ENCODE measurements at places on chromosomes 16 and 17.

DNA sequence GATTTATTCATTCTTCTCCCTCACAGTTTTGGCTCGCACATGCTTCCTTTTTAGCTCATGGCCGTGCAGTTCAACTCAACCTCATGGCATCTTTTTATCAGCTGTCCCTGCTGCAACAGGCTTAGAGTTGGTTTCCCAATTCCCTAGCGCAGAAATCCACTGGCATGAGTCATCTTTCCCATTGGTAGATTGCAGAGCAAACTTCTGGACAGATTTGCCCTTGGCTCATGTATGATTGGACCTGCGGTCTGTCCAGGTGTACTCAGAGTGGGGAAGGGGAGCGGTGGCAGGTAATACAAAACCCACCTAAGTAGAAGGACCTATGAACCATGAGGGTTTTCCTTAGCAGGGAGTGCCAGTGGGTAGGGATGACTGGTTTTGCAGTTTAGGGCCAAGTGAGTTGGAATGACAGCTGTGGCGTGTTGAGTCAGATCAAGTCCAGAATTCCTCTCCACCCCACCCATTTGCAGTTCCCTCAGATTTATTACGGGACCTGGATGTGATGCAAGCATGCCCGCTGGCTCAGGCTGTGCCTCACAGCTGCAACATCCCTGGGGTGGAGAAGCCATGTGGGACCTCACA, 584.7 kb downstream of the WWOX start:
- DNase-seq: peak; percentile 86

- DNase-seq: no peak
Measured at GRCh38 chr16:78656887-78657286, 557.4 kb downstream of the WWOX start.

- DNase-seq: no peak
Measured at GRCh38 chr17:81502471-81503017, 10.1 kb downstream of the ACTG1 start.

DNA sequence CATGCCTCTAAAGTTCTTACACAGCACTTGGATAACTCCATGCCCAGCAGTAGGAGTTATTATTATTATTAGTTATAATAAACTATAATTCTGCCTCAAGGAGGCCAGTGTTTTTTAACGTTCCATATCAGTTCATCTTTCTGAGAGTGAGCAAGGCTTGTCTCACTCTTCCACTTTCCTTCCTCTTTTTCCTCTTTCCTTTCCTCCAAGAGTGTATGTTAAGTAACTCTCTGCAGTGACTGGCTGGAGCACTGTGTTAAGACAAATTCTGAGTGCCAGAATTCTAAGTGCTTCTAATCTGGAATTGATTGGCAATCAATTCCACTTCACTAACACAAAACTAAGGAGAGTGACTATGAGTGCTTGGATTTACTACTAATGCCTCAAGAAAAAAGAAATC, 16.4 kb downstream of the CLEC19A start:
- no peak for DNase-seq

GRCh38 chr16:86038926-86039310, 140.0 kb downstream of the IRF8 start:
- DNase-seq: no peak

DNA sequence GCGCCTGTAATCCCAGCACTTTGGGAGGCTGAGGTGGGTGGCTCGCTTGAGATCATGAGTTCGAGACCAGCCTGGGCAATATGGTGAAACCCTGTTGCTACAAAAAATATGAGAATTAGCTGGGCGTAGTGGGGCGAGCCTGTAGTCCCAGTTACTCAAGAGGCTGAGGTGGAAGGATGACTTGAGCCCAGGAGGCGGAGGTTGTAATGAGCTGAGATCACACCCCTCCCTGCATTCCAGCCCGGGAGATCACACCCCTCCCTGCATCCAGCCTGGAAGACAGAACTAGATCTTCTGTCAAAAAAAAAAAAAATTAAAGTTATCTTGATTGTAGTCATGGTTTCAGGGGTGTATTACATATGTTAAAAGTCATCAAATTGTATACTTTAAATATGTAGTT, 26.8 kb upstream of the GLG1 start:
- DNase-seq: no peak

- DNase-seq: peak; percentile 33
Measured at GRCh38 chr16:80968386-80969113, 38.1 kb downstream of the CMC2 start.

- DNase-seq: peak; percentile 77
Measured at GRCh38 chr17:33039874-33040273, 48.2 kb downstream of the SPACA3 start.

DNA sequence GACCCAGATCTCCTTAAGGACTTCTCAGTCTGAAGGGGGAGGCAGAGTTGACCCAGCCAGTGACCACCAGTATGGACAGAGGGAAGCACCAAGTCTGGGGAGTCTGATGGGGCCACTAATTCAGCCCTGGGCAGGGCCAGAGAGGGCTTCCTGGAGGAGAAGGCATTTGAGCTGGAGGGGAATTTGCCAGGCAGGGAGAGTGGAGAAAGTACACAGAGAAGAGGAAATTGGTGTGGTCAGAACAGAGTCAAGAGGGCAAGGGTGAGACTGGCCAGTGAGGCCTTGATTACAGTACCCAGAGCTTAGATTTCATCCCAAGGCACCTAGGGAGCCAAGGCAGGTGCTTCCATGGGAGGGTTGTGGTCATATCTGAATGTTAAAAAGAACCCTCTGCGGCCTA, 36.3 kb downstream of the MYO15A start:
- DNase-seq: no peak

- peak; percentile 24 for DNase-seq
Measured at GRCh38 chr17:20174588-20175265, 165.6 kb downstream of the SPECC1 start.

GRCh38 chr17:7894226-7894625, 5.6 kb downstream of the CHD3 start:
- no peak for DNase-seq

DNA sequence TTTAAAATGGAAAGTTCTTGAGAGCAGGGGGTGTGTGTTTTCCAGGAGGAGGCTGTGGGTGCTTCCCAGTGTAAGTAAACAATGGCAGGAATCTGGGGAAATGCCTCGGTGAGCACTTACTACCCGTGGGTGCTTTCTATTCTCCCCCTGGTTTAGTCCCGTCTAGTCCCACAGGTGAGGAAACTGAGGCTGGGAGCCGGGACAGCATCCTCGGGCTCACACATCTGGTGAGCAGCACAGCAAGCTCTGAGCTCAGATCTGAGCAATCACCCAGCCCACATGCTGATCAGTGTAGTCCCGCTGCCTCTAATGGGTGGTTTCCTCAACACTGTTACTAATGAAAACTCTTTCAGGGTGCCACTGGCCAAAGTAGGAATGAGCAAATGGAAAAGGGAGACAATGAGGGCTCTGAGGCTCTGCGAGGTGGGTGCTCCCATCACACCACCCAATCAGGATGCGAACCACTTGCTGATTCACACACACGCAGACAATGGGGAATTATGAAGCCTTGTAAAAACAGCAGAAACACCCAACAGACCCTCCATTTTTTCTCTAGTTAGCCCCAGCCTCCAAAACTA, 202.6 kb downstream of the PARN start:
- DNase-seq: no peak

- no peak for DNase-seq
Measured at GRCh38 chr16:81544700-81545271, 100.2 kb downstream of the CMIP start.

DNA sequence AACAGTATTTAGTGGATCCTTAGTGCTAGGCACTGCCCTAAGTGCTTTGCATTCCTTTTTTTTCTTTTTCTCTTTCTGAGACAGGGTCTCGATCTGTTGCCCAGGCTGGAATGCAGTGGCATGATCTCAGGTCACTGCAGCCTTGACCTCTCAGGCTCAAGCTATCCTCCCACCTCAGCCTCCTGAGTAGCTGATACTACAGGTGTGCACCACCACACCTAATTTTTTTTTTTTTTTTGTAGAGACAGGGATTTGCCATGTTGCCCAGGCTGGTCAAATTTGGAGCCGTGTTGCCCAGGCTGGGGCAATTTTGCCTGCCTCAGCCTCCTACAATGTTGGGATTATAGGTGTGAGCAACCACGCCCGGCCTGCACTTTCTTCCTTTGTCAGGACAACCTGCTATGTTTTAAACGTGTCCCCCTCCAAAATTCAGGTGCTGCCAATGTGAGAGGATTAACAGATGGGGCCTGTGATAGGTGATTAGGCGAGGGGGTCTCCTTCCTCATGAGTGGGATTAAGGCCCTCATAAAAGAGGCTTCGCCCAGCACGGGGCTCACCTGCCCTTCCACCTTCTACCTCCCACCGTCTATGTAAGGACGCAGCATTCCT, 5.4 kb downstream of the NQO1 start:
- no peak for DNase-seq

GRCh38 chr17:35064516-35065215, 1.2 kb upstream of the RFFL start:
- DNase-seq: no peak

DNA sequence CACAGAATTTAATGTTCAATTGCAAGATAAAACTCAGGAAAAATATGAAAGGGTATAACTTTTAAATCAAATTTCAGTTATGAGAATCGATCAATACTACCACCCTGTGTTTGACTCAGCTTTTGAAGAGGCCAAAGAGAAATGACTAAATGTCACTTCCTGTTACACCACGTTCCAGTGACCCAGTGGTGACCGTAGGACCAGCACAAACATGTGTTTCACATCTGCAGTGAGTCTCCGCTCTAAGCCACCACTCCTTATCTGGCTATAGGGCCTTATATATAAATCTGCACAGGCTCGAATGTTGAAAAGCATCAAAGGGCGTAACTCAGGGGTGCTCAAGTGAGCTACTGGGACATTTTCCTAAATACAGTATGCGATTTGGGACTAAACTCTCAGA, 36.1 kb downstream of the CYB5D2 start:
- no peak for DNase-seq

DNA sequence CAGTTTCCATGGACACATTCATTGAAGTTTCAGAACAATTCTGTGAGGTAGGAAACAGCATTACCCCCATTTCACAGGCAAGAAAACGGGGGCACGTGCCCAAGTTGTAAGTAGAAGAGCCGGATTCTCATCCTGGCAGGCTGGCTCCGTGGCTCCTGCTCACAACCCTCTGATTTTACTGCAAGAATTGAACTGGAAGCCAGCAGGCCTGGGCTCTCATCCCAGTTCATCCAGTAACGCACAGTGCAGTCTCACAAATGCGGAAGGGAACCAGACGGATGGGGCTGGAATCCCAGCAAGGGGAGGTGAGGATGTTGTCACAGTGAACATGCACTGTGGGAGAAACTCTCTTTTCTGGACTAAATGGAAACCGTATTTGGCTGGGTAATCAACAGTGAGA, 40.7 kb upstream of the DOC2B start:
- no peak for DNase-seq

DNA sequence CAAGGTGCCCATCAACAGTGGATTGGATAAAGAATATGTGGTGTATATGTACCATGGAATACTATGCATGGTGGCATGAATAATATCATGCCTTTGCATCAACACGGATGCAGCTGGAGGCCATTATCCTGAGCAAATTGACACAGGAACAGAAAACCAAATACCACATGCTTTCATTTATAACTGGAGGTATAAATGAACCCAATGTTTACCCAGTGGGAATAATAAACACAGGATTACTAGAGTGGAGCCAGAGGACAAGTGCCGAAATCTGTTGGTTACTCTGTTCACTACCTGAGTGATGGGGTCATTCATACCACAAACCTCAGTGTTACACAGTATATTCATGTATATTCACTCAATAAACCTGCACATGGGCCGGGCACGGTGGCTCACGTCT, 125.2 kb downstream of the CDH11 start:
- no peak for DNase-seq

- DNase-seq: peak; percentile 81
Measured at GRCh38 chr16:13923703-13924298, 3.8 kb downstream of the ERCC4 start.

- DNase-seq: no peak
Measured at GRCh38 chr16:988471-989353, 7.1 kb downstream of the SOX8 start.

DNA sequence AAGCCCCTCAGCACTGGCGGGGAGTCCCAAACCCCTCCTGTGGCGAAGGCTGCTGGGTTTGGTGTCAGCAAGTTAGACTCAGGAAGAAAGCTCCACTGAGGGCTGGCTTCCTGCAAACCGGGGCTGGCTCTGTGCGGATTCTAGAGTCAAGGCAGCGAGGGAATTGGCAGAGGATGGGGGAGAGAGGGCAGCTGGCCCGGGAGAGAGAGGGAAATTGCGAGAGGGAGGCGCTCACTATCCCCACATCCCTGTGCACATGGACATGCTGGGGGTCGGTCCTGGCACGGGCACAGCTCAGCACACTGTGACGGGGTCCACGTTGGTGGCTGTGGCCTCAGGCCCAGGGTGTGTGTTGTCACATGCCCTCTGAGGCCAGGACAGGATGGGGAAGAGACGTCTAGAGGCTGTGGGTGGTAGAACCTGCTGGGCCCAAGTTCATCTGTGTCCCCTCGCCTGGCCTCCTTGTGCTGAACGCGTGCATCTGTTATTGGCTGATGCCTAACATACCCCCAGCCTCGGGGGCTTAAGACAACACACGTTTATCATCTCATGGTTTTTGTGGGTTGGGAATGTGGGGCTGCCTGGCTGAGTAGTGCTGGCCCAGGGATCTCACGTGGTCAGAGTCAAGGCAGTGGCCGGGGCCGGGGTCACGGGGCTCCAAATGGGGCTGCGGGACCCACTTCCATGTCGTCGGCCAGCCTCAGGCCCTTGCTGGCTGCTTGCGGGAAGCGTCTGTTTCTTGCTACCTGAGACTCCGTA, 16.7 kb upstream of the JPH3 start:
- no peak for DNase-seq

GRCh38 chr16:51762081-51762996, 611.3 kb upstream of the SALL1 start:
- peak; percentile 78 for DNase-seq

DNA sequence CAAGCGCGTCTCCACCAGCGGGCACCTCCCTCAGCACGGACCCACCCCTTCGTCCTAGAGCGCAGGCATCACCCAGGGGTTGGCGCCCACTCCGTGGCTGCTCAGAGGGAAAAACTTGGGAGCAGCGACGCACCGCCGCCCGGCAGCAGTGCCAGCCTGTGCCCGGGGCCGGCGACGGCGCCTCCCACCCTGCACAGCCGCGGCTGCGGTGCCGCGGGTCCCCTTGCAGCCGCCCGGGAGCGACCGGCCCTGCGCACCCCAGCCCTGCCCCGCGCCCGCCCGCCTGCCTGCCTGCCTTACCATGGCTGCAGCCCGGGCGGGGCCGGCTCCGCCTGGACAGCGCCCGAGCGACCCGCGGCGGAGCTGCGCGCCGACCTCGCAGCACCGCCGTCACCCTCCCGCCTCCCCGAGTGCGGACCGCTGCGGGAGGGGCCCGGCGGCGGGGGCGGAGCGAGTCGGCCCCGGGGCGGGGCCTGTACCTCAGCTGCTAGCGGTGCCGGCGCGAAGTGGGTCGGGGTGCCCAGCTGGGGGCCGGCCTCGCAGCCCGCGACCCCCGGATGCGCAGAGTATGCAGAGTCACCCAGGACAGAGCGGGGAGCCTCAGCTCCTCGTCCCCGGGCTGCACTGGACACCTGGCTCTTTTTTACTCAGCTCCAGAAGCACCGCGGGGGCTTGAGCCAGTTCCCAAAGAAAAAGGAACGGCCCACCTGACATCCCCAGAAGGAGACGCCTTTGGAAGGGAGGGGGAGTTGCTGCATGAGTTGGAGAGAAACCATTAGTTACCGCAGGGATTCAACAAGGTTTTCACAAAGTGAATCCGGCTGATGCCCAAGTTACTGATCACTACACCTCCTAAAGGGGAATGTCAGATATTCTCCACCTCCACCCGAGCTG, 17.5 kb upstream of the MTMR4 start:
- DNase-seq: peak; percentile 39

- no peak for DNase-seq
Measured at GRCh38 chr16:53715023-53715384, 11.0 kb downstream of the FTO start.

- DNase-seq: no peak
Measured at GRCh38 chr17:76560036-76560876, 20.4 kb downstream of the PRCD start.
